Activated T-helper 1 cell treated with Interleukin-2 at 50 U/mL for 16 hours (primary cell): ENCODE measurements at places on chromosomes 7 and 10.

- DNase-seq, result no peak
Measured at GRCh38 chr7:26398756-26399509, 107.3 kb downstream of the SNX10 start.

DNA sequence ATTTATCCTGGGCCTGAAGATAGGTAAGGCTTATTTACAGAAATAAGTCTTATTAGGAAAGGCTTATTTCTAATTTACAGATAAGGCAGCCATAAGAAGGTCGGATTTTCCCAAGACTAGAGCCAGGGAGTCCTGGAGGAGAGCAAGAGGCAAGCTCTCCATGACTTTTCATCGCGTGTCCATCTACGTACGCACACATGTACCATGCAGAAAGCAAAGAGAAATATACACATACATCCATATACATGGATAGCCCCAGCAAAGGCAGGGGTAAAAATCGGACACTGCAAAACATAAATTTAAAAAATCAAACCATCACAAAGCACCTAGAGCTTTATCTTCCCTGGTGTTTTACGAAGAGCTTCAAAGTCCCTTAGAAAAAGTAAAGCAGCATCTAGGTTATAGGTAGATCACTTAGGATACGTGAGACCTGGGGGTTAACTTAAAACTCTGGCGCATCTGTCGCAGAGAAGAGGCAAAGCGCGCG, 25.8 kb upstream of the ZRANB1 start:
- no peak for DNase-seq

DNA sequence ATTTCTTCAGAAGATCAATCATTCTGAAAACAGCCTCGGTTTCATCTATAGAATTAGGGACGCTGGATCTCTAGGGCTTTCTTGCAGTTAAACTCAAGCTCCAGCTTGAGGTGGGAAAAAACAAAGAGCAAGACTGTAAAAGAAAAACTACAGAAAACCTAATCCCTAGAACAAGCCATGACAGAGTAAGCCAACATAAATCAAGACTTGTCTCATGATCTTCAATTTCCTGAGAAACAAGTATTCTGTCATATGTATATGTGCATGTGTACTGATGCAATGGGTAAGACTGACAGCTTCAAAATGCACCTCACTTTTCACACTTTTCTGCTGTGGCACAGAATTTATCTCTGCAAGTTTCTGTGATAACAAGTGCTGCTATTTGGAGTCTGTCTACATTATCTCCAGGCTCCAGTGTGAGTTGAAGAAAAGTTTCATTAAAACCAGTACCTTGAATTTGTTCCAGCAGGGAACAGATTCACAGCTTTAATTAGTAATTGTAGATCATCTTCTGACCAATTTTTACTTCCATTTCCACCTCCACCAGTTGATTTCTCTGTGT, 19.2 kb downstream of the PMPCB start:
- no peak for DNase-seq

DNA sequence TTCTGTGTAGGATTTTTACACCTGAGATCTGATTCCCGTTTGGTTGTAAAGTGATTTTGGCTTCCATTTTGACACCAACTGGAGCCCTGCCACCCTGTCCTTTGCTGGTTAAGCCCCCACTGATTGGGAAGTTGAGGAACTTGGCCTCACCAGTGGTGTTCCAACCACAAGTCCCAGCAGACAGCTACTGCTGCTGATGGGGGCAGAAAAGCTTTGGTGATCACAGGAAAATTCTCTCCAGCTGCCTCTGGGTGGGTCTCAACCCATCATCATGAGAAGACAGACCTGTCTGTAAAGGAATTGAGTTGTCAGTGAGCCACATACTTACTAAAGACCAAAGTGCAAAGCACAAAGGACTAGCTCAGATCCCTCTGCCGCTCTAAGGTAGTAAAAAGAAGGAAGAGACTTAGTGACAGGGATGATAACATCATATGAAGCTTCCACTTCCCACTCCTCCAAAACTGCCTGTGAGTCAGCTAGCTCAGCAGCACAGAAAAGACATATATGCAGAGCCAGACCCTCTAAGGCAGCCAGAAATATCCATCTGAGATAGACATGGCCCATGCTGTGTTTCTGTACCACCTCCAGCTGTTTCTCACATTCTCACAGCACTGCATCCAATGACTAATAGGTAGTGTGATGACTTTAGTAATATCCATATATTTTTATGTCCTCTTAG, 22.4 kb upstream of the LRRC17 start:
- no peak for DNase-seq

GRCh38 chr7:117110480-117111315, 157.4 kb downstream of the ST7 start:
- no peak for DNase-seq
